B cell (primary cell): ENCODE measurements at places on chromosomes 4 and X.
A peak's percentile ranks its signal among the peaks of the same experiment; 100 is the strongest.

DNA sequence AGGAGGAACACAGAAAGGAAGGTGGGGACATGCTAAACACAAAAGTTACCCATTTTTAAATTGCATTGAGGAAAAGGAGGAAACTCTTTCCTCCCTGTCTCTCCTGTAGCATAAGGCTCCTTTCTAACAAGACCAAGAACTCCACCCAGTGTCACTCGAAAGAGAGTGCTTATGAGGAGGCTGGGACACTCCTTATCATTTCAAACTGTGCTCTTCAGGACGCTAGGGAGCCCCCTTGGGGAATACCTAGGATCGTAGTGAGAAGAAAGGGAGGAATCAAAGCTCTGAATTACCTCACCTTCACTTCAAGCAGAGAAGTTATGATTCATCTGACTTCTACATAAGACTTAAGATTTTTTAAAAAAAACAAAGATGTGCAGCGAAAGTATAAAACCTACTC, 65.5 kb downstream of the F9 start:
- no peak overlapping the region for H3K4me3 ChIP-seq
- no peaks in the 10 kb centered on the region for H3K27me3 ChIP-seq
- no peaks in the 10 kb centered on the region for H3K36me3 ChIP-seq

- no peaks in the 10 kb centered on the region for H3K27me3 ChIP-seq
- H3K4me1 ChIP-seq, result no peaks in the 10 kb centered on the region
- H3K36me3 ChIP-seq, result no peaks in the 10 kb centered on the region
- DNase-seq, result no peak
Measured at GRCh38 chrX:67346667-67347066, 197.2 kb upstream of the AR start.

- no peak overlapping the region for H3K4me3 ChIP-seq
- no peak for DNase-seq
- H3K27ac ChIP-seq, result peak overlapping the region; percentile 42
- peaks cover 4% of the 10 kb centered on the region for H3K4me1 ChIP-seq
- H3K27me3 ChIP-seq, result no peaks in the 10 kb centered on the region
Measured at GRCh38 chr4:174928575-174929253, 10.6 kb downstream of the ADAM29 start.

GRCh38 chr4:39614487-39615162, 24.0 kb downstream of the SMIM14 start:
- H3K4me3 ChIP-seq, result no peak overlapping the region
- H3K36me3 ChIP-seq, result peaks cover 3% of the 10 kb centered on the region
- no peaks in the 10 kb centered on the region for H3K27me3 ChIP-seq
- DNase-seq, result no peak
- peak overlapping the region; percentile 84 for H3K27ac ChIP-seq
- peaks cover 43% of the 10 kb centered on the region for H3K4me1 ChIP-seq

- no peaks in the 10 kb centered on the region for H3K27me3 ChIP-seq
- peaks cover 19% of the 10 kb centered on the region for H3K36me3 ChIP-seq
- DNase-seq, result peak; percentile 81
- peak overlapping the region; percentile 86 for H3K27ac ChIP-seq
- H3K4me3 ChIP-seq, result peak overlapping the region; percentile 89
Measured at GRCh38 chrX:12973561-12974304, 1.2 kb upstream of the TMSB4X start.

- H3K36me3 ChIP-seq, result no peaks in the 10 kb centered on the region
- no peaks in the 10 kb centered on the region for H3K27me3 ChIP-seq
- H3K27ac ChIP-seq, result no peak overlapping the region
- DNase-seq, result no peak
- no peaks in the 10 kb centered on the region for H3K4me1 ChIP-seq
Measured at GRCh38 chrX:69597399-69597798, 18.5 kb upstream of the EDA start.

DNA sequence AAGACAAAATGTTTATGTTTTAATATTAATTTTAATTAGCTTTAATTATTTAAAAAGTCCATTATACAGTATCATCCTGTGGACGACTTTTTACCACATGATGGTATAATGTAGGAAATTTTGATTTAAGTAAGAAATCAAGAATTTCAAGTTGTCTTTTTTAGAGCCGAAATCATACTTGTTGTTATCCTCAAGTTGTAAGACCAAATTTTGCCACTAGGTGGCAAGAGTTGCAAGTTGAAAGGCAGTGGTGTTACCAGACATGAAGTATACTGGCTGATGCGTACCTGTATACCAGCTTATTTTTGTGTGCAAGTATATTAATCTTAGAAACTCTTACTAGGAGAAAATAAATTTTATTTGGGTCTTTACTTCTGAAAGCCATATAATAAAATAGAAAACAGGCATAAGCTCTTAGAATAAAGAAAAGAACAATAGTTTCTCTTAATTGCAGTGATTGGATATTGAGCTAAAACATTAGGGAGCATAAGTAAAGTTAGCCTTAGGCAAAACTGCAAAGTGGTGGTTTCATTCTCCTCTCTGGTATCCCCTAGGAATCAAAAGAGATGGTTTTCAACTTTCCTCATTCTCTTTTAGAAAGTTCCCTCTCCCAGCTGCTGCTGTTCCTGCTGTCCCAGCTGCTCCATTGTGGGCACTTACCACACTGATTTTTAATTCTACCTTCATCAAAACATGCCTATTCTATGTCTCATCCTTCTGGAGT, 118.0 kb upstream of the WDFY3 start:
- H3K4me3 ChIP-seq, result no peak overlapping the region
- peak; percentile 74 for DNase-seq
- no peaks in the 10 kb centered on the region for H3K4me1 ChIP-seq
- no peak overlapping the region for H3K27ac ChIP-seq

DNA sequence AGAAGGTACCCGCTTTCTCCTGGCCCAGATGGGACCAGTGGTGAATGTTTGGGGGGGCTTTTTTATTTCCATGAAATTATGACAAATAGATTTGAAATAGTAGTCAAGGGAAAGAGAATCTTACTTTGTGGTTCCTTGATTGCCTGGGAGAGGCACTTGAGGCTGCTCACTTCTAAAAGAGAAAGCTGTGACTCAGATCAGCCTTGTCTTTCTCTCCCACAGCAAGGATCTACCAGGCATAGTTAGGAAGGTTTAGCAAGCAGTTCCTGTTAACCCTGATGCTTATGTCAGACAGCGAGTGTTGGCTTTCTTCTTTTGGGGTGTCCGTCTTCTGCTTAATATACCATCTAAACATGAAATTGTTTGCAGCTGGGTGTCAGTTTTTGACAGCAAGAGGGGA, 114.5 kb downstream of the TSPAN7 start:
- no peak overlapping the region for H3K27ac ChIP-seq
- no peak overlapping the region for H3K4me3 ChIP-seq
- no peak for DNase-seq
- H3K4me1 ChIP-seq, result no peaks in the 10 kb centered on the region

DNA sequence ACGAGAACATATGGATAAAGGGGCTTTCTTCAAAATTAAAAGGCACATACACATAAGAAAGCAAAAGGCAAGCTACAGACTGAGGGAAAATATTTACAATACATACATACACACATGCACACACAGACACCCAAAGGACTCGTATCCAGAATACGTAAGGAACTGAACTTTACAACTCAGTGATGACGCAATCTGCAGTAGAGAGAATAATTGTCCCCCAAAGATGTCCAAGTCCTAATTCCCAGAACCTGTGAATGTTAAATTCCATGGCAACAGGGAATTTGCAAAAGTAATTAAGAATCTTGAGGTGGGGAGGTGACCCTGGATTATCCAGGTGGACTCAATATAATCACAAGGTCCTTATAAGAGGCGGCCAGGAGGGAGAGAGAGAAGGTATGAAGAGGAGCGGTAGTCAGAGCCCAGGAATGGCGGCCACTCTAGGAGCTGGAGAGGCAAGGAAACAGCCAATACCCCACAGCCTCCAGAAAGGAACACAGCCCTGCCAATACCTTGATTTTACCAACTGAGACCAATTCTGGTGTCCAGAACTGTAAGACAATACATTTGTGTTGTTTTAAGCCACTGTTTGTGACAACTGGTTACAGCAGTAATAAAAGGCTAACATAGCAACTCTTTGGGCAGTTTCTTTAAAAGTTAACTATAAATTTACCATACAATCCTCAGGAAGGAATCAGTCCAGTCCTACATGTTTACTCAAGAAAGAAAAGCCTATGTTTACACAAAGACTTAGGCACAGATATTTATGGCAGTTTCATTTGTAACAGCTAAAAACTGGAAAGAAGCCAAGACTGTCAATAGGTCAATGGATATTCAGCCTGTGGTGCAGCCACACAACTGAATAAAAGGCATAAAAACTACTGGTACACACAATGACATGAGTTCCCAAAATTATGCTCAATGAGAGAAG, 27.3 kb upstream of the STS start:
- no peak for DNase-seq
- no peaks in the 10 kb centered on the region for H3K4me1 ChIP-seq
- no peak overlapping the region for H3K27ac ChIP-seq
- no peaks in the 10 kb centered on the region for H3K27me3 ChIP-seq

DNA sequence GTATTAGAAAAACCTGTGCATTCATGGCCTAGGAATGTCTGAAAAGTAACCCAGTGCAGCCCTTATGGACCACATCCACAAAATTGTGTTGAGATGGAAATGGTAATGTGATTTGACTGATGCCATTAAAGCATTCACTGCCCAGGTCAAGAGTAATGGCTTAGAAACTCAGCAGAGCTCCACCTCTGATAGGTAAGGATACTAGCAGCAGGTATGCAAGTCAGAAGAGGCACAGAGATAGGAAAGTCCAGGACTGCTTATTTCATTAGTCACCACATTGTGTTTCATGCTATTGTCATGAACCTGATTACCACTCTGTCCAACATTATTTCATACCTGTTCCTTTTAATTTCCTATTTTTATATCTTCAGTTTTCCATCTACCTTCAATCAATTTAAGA, 2042.2 kb downstream of the ARAP2 start:
- H3K4me3 ChIP-seq, result no peak overlapping the region
- DNase-seq, result no peak
- H3K27ac ChIP-seq, result no peak overlapping the region
- no peaks in the 10 kb centered on the region for H3K4me1 ChIP-seq
- H3K36me3 ChIP-seq, result no peaks in the 10 kb centered on the region

- H3K36me3 ChIP-seq, result no peaks in the 10 kb centered on the region
- H3K27me3 ChIP-seq, result no peaks in the 10 kb centered on the region
- DNase-seq, result no peak
- no peak overlapping the region for H3K27ac ChIP-seq
- no peaks in the 10 kb centered on the region for H3K4me1 ChIP-seq
Measured at GRCh38 chr4:132592850-132593249, 556.2 kb upstream of the PCDH10 start.

GRCh38 chrX:153448556-153449367, 2.9 kb upstream of the TREX2 start:
- no peaks in the 10 kb centered on the region for H3K4me1 ChIP-seq
- no peak overlapping the region for H3K27ac ChIP-seq
- H3K4me3 ChIP-seq, result no peak overlapping the region
- DNase-seq, result no peak
- no peaks in the 10 kb centered on the region for H3K36me3 ChIP-seq

DNA sequence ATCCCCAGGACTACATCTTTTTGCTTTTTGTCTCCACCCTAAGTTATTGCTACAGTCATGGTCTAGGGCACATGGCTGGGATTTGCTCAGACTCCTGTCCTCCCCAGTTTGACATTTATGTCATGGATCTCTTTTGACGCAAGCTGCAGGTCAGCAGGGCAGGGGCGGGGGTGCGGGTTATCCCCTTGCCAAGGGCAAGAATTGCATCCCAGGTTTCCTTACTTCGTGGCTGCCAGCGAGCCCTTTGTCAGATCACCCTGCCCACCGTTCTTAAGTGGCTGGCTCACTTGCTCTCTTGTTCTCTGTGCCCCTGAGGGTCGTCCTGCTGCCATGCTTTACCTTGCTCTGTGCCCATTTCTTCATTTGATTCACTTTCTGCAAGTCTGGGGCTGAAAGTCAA, 21.1 kb upstream of the UBA1 start:
- peaks cover 45% of the 10 kb centered on the region for H3K36me3 ChIP-seq
- H3K27me3 ChIP-seq, result no peaks in the 10 kb centered on the region
- no peak overlapping the region for H3K4me3 ChIP-seq
- H3K27ac ChIP-seq, result no peak overlapping the region
- H3K4me1 ChIP-seq, result no peaks in the 10 kb centered on the region

DNA sequence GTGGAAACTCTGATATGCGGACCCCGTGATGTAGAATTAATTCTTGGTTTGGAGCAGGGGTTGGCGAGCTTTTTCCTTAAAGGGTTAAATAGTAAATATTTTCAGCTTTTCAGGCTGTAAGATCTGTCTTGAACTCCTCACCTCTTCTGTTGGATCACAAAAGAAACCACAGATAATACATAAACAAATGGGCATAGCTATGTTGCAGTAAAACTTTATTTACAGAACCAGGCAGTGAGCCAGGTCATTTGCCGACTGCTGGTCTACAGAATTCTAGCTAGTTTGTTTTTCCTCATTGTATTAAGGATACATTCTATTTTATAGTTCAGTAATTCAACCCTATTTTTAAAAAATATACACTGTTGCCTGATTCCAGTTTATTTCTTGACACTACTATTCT, 116.6 kb downstream of the PAPSS1 start:
- no peaks in the 10 kb centered on the region for H3K27me3 ChIP-seq
- no peaks in the 10 kb centered on the region for H3K4me1 ChIP-seq
- DNase-seq, result no peak
- H3K27ac ChIP-seq, result no peak overlapping the region

- no peak overlapping the region for H3K27ac ChIP-seq
- no peaks in the 10 kb centered on the region for H3K4me1 ChIP-seq
- no peak overlapping the region for H3K4me3 ChIP-seq
- no peaks in the 10 kb centered on the region for H3K36me3 ChIP-seq
Measured at GRCh38 chrX:152900937-152901445, 3.1 kb downstream of the ZNF185 start.

GRCh38 chr4:164304861-164305260, 449.1 kb upstream of the SMIM31 start:
- H3K4me3 ChIP-seq, result no peak overlapping the region
- no peaks in the 10 kb centered on the region for H3K4me1 ChIP-seq
- no peak for DNase-seq
- no peaks in the 10 kb centered on the region for H3K36me3 ChIP-seq
- H3K27me3 ChIP-seq, result no peaks in the 10 kb centered on the region

DNA sequence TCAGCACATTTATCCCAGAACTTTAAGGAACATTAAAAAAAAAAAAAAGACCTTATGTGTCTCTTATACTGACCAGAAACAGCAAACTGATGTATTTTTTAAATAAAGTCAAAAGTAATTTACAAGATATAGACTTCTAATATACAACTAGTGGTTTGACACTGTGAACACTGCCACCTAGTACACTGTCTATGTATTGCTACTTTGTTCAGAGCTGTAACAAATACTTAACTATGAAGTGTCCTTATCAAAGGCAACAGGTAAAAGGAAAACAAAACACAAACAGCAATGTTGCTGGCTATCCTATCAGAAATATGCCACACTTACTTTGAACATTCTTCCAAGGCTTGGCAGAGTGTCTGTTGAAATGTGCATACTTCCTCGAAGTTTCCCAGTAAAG, 60.4 kb downstream of the CD40LG start:
- no peak for DNase-seq
- H3K4me1 ChIP-seq, result peaks cover 16% of the 10 kb centered on the region
- no peaks in the 10 kb centered on the region for H3K36me3 ChIP-seq
- no peak overlapping the region for H3K27ac ChIP-seq

DNA sequence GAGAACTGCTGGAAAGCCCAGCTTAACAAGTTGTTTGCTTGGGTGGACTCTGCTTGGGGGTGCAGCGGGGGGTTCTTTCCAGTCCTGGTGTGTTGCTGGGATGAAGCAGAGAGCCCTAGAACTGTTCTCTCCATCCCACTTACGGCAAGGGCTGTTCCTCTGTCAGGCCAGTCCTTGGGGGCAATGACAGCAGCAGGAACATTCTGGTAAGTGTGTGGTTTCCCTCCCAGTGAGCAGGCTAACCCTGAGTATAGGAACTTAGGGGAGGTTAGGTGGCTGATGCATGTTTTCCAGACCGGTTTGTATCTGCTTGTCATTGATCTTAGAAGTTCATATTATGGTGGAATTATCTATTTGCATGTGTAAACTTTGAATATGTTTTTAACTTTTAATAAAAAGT, 46.9 kb upstream of the TLR2 start:
- DNase-seq, result no peak
- no peaks in the 10 kb centered on the region for H3K4me1 ChIP-seq
- no peak overlapping the region for H3K4me3 ChIP-seq
